Heart right ventricle (tissue), 16 donors: ENCODE measurements at places on chromosomes 2 and 18. TPM values are rescaled to one million over a fixed set of nuclear protein-coding genes. Genes with fewer than 3 reads are reported as not detected.

DNA sequence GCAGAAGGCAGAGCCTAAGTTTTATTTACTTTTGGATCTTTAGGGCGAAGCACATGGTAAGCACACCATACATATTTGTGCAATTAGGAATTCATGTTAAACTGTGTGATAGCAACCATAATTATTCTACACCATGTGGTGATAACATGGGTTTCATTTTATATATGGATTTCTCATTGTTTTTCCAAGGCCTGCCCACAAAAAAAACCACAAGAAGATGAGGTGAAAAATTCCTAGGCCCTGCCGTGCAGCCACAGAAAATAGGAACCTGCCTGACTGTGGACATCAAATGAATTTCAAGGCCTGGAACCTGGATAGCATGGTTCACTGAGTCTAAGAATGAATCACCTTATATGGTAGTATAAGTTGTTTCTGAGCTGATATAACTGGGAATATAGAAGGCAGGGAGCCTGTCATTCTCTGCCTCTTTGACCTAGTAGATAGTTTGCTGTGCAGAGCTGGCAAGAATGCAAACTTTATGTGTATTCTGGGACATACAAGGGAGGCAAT, 22.4 kb upstream of the SSB start:
- H3K36me3 ChIP-seq, result no peaks in the 10 kb centered on the region
- no peaks in the 10 kb centered on the region for H3K4me1 ChIP-seq
- no peak overlapping the region for H3K4me3 ChIP-seq
- no peak for DNase-seq

DNA sequence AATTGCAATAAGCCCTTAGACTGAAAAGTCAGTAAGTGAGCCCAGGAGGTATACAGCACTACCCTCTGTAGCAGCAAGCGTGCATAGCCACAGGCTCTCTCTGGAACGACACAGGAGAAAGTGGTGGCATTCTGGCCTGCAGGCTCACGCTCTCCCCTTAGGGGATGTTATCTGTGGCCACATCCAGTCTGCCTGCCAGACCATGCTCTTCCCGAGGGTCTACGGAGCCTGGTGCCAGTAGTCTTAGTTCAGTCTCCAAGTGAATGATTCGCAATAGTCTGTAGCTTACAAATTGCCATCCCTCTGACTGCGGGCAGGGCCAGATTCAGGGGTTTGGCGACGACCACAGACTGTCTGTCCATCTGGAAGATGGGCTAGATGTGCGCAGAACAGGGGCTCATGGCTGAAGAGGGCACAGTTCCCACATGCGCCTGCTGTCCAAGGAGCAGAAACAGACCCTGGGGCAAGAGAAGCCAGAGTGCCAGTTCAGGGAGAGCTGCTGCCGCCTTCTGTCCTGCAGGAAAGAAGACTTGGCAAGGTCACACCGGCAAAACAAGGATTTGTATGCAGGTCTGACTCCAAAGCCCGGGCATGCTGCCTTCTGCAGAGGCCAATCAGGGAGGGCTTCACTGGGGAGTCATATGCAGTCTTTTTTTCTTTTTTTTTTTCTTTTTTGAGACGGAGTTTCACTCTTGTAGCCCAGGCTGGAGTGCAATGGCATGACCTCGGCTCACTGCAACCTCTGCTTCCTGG, 3.5 kb upstream of the KLF11 start:
- H3K36me3 ChIP-seq, result no peaks in the 10 kb centered on the region
- DNase-seq, result peak; percentile 44
- no peaks in the 10 kb centered on the region for H3K27me3 ChIP-seq
- peaks cover 72% of the 10 kb centered on the region for H3K4me1 ChIP-seq
- H3K27ac ChIP-seq, result peak overlapping the region; percentile 57
- H3K4me3 ChIP-seq, result no peak overlapping the region

GRCh38 chr2:207801259-207801658, 31.6 kb upstream of the FZD5 start:
- H3K27me3 ChIP-seq, result no peaks in the 10 kb centered on the region
- H3K27ac ChIP-seq, result no peak overlapping the region
- peaks cover 9% of the 10 kb centered on the region for H3K4me1 ChIP-seq
- no peak for DNase-seq
- no peaks in the 10 kb centered on the region for H3K36me3 ChIP-seq
- no peak overlapping the region for H3K4me3 ChIP-seq

GRCh38 chr2:233938676-233939370, 21.6 kb downstream of the TRPM8 start:
- H3K27ac ChIP-seq, result no peak overlapping the region
- H3K4me3 ChIP-seq, result no peak overlapping the region
- no peaks in the 10 kb centered on the region for H3K36me3 ChIP-seq
- no peaks in the 10 kb centered on the region for H3K27me3 ChIP-seq
- no peaks in the 10 kb centered on the region for H3K4me1 ChIP-seq

DNA sequence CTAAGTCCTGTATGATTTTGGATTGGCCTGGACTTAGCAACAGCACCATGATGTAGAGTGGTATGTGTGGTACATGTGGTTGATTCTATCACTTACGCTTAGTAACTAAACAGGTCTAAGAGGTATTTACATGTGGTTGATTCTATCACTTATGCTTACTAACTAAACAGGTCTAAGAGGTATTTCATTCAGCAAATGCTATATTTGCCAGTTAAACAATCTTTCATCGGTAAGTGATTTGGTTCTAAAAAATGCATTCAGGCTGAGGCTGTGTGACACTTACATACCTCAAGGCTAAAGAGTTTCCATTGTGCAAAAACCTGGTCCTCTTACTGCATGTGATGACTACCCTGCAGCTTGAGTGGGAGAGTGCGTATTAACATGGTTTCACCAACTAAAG, 13.1 kb downstream of the EIF4E2 start:
- DNase-seq, result no peak
- H3K27ac ChIP-seq, result no peak overlapping the region
- H3K27me3 ChIP-seq, result no peaks in the 10 kb centered on the region
- H3K36me3 ChIP-seq, result peaks cover 100% of the 10 kb centered on the region
- H3K4me1 ChIP-seq, result peaks cover 8% of the 10 kb centered on the region

DNA sequence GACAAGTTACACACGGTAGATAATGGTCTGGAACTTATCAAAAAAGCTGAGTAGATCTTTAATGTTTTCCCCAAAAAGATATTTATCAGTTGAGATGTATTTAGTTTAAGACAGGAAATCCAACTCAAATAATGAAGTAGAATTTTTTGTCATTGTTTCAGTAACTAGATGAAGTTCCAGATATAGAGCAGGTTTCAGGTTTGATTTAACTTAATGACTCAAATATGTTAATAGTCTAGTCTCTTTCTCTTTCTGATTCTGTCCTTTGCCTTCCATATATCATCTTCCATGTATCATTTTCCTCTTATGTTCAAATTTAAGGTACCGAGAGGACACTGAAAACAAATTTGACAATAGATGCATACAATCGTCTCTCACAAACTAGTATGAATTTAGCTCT, 23.6 kb upstream of the DOCK10 start:
- no peaks in the 10 kb centered on the region for H3K4me1 ChIP-seq
- H3K27me3 ChIP-seq, result no peaks in the 10 kb centered on the region
- DNase-seq, result no peak
- no peak overlapping the region for H3K27ac ChIP-seq
- H3K36me3 ChIP-seq, result no peaks in the 10 kb centered on the region

GRCh38 chr2:38262069-38262871, 114.8 kb downstream of the ATL2 start:
- H3K4me1 ChIP-seq, result no peaks in the 10 kb centered on the region
- DNase-seq, result no peak
- H3K27me3 ChIP-seq, result no peaks in the 10 kb centered on the region
- no peaks in the 10 kb centered on the region for H3K36me3 ChIP-seq
- H3K27ac ChIP-seq, result no peak overlapping the region

GRCh38 chr2:30580391-30580790, 133.3 kb downstream of the LCLAT1 start:
- H3K27ac ChIP-seq, result no peak overlapping the region
- H3K4me1 ChIP-seq, result peaks cover 16% of the 10 kb centered on the region
- no peaks in the 10 kb centered on the region for H3K36me3 ChIP-seq

DNA sequence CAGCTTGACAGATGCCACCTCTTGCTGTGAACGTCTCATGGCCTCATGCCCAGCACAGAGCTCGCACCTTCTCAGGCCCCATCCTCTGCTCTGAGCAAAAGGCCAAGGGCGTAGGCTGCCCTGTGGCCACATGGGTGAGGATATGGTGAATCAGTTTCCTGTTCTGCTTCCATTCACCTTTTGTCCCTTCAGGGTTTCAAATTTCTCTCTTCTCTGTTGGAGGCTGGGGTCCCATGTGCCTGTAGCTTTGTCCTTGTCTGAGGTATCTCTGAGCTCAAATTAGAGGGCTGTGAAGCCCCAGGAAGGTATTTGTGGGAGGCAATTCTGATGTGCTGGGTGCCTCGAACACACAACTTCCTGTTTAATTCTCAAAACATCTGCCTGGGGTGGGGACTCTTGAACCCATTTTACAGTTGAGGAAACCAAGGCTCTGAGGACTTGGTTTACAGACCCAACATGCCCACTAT, 29.0 kb downstream of the ZAP70 start:
- no peaks in the 10 kb centered on the region for H3K27me3 ChIP-seq
- H3K4me3 ChIP-seq, result no peak overlapping the region
- peaks cover 4% of the 10 kb centered on the region for H3K4me1 ChIP-seq
- H3K27ac ChIP-seq, result no peak overlapping the region
- DNase-seq, result no peak
- no peaks in the 10 kb centered on the region for H3K36me3 ChIP-seq

GRCh38 chr2:182245963-182246362, 180.9 kb downstream of the PDE1A start:
- H3K36me3 ChIP-seq, result no peaks in the 10 kb centered on the region
- H3K27ac ChIP-seq, result no peak overlapping the region

DNA sequence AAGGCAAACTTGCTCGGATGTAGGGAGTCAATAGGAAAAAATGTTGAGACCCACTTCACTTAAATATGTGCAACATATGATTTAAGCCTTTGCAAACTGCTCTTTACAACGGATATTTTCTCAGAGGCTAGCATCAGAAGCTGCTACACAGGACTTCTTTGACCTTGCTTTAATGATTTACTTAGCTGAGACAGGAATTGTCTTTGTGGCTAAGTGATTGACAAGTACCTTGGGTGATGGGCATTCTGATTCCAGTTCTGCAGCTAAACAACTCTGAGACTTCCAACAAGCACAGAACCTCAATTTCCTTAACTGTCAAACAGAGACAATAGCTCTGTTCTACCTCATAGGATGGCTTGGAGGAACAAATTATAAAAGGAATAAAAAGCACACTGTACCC, 150.2 kb downstream of the NCKAP5 start:
- DNase-seq, result no peak
- peaks cover 6% of the 10 kb centered on the region for H3K4me1 ChIP-seq
- H3K27me3 ChIP-seq, result no peaks in the 10 kb centered on the region
- H3K27ac ChIP-seq, result no peak overlapping the region
- H3K4me3 ChIP-seq, result no peak overlapping the region
- no peaks in the 10 kb centered on the region for H3K36me3 ChIP-seq

DNA sequence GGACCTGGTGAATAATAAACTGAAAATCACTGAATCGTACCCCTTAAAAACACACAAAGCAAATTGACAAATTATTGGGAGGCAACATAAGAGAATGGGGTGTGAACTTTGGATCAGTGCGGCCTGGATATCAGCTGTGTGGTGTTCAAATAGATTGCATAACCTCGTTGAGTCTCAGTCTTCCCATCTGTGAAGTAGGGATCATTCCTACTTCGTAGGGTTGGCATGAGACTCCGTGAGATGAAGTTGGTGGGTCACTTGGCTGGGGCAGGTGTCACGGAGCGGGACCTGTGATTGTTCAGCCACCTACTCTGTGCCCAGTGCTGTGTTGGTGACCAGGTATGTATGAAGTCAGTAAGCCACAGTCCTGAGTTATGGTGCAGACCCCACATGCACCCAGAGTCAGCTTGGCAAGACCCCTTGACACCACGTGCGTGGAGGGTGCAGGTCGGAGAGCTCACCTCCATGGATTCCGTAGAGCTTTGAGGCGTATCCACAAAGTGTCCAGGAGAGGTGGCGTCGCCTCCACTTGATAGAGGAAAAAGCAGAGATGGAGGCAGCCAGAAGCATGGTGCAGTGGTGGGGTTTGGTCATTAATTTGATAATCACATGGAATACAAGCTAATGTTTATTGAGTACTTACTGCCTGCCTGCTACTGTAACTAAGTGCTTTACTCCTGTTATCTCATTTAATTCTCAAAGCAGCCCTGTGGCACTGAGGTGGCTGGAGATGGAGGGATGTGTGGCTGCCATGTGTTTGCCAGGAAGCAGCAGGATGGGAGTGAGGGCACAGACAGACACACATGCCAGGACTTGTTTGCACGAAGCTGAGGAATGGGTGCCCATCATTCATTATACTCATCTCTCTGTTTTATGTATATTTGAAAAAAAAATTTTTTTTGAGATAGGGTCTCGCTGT, 35.8 kb downstream of the HPCAL1 start:
- no peaks in the 10 kb centered on the region for H3K4me1 ChIP-seq
- DNase-seq, result no peak
- no peaks in the 10 kb centered on the region for H3K36me3 ChIP-seq
- H3K27me3 ChIP-seq, result no peaks in the 10 kb centered on the region
- no peak overlapping the region for H3K27ac ChIP-seq

DNA sequence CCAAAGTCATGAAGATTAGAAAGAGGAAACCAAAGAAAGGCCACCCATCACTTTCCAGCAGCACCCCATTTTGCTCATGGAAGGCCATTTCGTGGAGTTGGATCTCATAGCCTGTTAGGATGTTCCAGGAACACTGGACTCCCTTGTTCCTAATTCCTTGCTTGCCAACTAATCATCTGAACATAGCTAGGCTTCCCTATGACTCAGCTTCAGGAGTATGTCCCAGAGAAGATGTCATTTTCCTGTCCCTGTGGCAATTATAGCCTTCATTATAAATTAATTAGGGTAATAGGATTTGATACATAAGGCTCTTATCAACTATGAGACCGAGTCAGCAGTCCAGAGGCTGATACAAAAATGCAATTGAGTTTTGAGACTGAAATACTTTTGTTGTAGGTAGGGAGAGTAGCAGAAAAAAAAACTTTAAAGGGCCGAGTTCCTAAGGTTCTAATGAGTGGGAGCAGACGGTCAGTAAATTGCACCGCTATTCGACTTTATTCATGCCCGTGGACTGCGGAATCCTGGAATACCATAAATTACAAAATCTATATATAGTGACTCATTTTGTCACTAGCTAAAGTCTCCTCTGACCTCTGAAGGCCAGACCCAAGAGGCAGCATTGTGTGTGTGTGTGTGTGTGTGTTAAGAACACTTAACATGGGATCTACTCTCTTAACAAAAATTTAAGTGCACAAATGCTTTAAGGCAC, 311.8 kb downstream of the FBXO15 start:
- H3K4me3 ChIP-seq, result no peak overlapping the region
- no peaks in the 10 kb centered on the region for H3K36me3 ChIP-seq
- H3K27me3 ChIP-seq, result no peaks in the 10 kb centered on the region

GRCh38 chr2:128781585-128782385, 463.1 kb upstream of the HS6ST1 start:
- no peak overlapping the region for H3K4me3 ChIP-seq
- no peaks in the 10 kb centered on the region for H3K4me1 ChIP-seq
- no peaks in the 10 kb centered on the region for H3K36me3 ChIP-seq
- no peaks in the 10 kb centered on the region for H3K27me3 ChIP-seq
- H3K27ac ChIP-seq, result no peak overlapping the region
- no peak for DNase-seq

Gene PRPF40A
- 36.6 TPM for total RNA-seq

Gene THSD7B
- total RNA-seq, result 0.16 TPM

Gene IRS1
- 19.8 TPM for total RNA-seq

Gene CETN1
- not detected for total RNA-seq
